ENCODE measurements at places on chromosomes 5 and 9.

DNA sequence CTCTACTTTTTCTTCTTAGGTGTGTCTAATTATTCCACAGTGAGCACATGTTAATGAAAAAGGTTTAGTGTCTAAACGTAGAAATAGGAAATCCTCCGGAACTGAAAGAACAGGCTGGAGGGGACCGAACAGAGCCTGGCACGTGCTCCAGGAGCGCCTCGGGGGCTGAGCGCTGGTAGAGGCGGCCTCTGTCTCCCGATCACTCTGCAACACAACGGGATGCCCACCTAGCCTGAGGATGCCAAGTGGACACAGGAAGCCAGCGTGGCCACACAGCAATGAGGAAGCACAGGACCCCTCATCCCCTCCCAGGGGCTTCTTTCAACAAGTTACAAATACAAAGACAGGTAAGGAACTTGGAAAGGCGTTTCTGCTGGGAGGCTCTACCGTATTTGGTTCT lies 19.4 kb downstream of the TRIM7 start:
- DNase-seq = no peak

DNA sequence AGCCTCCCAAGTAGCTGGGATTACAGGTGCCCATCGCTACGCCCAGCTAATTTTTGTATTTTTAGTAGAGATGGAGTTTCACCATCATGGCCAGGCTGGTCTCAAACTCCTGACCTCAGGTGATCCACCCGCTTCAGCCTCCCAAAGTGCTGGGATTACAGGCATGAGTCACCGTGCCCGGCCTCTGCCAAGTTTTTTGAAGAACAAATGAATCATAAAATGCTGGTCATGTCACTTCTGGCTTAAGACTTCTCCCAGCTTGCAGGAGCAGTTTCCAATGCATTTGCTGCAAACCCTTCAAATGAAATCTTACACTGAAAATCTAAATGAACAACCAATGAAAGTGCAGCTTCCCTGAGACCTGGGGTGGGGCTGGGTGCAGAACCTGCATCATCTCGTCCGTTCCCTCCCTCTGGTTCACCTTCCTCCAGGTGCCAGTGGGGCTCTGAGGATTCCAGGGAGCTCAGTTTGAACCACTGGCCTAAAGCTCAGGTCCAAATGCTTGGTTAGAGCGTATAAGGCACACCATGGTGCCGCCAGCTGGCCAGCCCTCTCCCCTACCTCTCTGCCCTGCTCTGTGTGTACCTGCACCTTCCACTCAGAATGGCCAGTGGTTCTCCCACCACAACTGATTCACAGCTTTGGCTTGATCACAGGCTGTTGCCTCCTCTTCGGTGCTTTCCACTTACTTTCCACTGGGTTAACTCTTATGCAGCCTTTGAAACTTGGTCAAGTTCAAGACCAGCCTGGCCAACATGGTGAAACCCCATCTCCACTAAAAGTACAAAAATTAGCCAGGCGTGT lies 39.8 kb upstream of the FUBP3 start:
- DNase-seq = no peak

GRCh38 chr5:59126708-59127573 lies 544.1 kb downstream of the RAB3C start:
- no peak for DNase-seq

DNA sequence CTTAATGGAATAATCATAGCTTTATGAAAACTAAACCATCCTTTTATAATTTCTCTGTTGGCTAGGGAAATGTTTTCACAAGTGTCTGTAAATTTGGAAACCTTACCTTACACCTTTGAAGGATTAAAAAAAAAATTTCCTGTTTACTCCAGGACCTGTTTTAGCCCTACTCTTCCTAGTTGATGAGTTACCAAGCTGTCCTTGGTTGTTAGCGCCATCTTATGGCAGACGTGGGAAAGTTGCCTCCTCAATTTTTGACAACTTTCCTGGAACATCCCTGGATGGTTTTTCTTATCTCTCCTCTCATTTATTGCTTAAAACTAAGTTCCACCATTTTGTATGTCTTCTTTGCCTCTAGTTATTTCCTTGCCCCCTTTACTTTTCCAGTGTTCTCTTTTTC lies 25.7 kb downstream of the ZSWIM6 start:
- DNase-seq = no peak

- DNase-seq = no peak
Measured at GRCh38 chr9:110389148-110389750, 51.6 kb upstream of the TXNDC8 start.

DNA sequence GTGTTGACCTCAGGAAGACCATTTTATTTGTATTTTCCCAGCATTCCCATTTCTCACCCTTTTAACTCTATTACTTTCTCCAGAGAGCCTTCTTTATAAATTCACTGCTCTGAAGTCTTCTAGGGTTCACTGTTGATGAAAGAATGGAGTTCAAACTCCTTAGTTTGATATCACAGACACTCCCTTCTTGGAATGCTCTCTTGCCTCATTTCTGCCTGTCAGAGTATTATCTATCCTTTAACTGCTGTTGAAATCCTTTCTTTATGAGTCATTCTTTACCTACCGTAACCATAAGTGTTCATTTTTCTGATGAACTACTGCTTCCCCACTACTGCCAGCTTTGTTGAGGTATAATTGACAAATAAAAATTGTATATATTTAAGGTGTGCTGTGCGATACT lies 4.3 kb downstream of the RIC1 start:
- no peak for DNase-seq

DNA sequence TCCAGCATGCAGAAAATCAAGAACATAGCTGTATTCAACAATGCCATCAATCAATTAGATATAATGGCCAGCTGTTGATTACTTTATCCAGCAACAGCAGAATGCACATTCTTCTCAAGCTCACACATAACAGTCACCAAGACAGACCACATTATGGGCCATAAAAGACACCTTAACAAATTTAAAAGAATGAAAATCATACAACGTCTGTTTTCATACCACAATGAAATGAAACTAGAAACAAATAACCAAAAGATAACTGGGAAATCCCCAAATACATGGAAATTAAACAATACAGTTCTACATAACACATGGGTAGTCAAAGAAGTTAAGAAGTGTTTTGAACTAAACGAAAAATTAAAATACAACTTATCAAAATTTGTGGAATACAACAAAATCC lies 130.9 kb upstream of the GNA14 start:
- DNase-seq = no peak

DNA sequence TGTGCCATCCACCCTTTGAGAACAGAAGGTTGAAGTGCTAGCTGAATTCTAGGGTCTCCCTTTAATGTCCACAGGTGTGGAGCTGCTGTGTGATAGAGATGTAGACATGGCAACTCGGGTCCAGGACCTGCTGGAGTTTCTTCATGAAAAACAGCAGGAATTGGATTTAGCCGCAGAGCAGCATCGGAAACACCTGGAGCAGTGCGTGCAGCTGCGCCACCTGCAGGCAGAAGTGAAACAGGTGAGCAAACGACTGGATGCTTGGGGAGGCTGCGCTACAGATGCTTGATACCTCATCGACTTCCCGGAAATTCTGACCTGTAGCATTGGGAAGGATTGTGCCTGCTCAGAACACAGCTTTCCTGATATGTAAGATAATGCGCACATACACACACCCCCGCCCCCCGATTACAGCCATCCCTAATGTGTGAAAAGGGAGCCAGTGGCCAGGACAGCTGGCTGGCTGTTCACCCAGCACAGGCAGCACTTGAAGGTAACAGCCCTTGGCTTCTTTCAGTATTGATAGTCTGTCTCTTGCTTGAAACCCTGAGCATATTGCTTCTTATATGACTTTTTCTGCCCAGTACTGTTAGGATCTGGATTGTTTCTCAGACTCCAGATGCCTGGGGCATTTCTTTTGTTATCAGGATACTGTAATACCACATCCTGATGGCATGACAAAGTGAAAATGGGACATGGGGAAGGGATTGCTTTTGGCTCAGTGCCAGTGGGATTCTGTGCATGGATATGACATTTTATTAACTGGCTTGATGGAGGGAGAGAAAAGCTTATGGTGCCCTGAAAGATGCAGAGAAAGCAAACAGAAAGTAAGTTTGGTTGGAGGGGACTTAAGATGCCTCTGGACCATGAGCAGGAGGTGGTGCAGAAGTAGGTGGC lies 216.8 kb upstream of the OTULINL start:
- DNase-seq = no peak

DNA sequence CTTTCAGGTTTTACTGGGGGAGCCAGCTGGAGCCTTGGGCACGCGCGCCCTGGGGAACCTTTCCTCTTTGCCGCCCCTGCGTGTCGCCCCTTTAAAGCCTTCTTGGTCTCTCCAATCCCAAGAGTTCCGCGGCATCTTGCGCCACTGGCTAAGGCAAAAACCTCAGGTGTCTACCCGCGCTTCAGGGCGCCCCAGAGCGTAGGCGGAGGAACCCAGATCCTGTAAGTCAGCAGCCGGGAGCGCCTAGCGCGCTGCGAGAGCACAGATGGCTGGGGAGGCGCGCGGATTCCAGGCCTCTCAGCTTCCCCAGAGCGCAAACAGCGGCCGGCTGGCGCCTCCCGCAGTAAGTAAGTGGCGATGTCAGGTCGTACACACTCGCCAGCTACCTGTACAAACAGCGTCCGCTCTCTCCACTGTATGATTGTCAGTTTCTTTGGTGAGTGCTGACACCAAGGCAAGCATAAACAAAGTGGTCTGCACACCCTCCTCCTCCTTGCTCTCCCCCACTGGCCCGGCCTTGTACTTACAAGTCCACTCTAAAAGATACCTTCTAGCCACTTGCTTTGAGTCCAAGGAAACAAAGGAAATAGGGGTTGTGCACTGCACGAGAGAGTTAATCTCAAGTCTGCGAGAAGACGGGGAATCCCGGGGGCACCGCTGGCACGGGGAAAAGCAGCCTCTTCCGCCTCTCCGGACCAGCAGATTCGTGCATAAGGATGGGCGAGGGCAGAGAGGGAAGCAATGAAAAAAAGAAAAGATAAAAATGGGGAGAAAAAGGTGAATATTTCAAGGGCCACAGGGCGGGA lies 2.9 kb downstream of the HTR1A start:
- peak; percentile 86 for DNase-seq
